HFFc6 (cell line): ENCODE measurements at places on chromosomes 5 and 9.
A peak's percentile ranks its signal among the peaks of the same experiment; 100 is the strongest.

DNA sequence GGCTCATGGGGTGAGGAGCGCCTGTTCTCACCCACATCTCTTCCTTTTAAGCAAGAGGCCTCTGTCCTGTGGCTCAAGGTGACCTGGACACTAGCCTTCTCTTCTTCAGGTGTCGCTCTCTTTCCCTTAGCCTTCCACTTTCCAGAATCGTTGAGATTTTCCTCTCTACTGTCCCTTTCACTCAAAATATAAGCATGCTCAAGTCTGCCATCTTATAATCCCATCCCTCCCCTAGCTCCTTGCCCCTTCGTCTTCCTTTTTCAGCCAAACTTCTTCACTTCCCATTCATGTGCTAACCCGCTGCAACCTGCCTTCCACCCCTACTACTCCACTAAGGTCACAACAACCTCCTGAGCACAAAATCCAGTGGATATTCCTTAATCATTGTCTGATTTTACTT is 13.1 kb downstream of the PTGR1 start:
- DNase-seq: no peak

- DNase-seq: no peak
Measured at GRCh38 chr5:167128581-167128980, 1162.9 kb upstream of the WWC1 start.

DNA sequence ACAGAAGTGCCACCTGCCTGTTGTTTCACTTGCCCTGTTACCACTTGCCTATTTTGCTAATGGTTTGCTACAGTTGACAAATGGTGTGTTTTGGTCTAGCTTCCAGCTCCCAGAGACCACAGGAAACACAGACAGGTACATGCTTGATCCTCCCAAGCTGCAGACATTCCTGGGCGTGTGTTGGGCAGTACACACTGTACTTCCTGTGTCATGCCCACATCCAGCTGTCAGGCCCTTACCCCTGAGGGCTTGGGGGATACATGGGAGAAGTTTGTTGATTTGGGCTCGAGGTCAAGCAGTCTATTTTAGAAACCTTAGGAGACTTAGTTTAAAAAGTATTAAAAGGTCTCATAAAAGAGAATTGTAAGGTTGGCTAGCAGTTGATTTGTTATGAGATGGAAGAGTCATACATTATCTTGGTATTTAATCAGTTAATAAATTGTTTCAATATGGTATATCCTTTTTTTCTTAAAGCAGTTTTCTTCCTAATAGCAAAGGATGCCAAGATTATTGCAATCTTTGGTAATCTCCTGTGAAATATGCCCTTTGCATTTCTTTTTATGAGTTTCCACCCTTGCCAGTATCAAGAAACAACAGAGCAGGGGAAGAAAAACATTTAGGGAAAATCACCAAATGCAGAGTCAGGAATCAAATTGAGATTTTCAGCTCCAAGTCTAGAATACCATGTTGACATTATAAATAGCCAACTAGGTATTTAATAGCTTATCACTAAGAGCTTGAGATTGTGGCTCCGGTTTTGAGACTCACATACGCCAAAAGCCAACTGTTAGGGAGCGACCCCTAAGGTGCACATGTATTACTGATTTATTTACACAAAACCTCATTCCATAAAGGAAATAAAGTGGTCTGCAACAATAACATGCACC is 52.3 kb upstream of the CD180 start:
- peak; percentile 45 for DNase-seq

DNA sequence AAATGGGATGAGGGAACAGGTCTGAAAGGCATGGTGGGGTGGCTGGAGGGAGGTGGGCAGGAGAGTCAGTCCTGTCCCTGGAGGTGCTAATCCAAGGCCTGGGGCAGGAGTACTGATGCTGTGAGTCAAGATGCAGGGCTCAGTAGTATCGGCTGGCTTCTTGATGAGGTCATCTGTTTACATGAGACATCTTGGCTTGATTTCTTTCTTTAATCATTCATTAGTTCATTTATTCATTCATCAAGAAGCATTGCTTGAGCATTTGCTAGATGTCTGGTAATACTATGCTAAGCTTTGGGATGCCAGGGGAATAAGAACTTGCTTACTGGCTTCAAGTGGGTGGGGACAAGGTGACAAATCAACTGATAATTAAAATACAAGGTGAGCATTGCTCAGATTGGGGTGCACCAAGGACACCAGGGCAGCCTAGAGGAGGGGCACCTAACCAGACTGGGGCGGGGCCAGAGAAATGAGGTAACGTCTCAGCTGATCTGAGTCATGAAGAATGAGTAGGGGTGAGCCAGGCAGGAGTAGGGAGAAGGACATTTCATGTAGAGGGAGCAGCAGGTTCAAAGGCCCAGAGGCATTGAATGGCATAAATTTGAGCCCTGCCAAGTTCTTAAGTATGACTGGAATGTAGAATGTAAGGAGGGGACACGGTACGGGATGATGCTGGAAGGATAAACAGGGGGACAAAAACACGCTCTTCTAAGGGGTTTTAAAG is 88.8 kb downstream of the EGFLAM start:
- no peak for DNase-seq

DNA sequence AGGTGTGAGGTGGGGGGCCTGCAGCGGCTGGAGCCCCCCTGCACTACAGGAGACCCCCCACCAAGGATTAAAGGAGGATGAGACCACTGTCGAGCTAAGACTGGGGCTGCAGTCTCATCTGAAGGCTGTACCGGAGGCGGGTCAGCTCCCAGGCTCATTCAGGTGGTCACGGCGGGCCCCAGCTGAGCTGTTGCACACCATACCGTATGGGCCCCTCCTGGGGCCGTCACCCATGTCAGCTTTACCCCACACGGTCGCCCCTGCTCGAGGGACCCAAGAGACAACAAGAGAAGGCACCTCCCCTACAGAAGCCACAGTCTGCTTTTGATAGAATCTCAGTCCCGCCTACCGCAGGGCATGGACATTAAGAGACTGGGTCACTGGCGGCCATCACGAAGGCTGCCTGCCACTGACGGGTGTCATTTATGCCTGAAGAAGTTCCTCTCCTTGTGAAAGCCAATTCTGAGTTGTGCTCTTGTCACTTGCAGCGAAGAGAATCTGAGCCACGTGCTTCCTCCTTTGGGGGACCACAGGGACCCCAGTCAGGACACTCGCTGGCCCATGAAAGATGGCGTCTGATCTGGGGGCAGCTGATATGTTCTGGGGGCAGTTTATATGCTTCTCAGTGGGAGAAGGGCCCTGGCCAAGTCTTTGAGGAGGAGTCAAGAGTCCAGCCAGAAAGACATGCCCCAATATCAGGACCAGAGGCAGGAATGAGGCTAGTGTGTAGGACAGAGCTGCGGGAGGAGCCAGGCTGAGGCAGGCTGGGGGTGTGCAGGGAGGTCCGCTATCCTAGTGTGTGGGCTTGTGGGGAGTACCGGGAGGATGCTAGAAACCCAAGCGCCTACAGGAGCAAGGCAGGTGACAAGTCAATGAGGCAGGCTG is 102.4 kb downstream of the ZNF354C start:
- DNase-seq: no peak

DNA sequence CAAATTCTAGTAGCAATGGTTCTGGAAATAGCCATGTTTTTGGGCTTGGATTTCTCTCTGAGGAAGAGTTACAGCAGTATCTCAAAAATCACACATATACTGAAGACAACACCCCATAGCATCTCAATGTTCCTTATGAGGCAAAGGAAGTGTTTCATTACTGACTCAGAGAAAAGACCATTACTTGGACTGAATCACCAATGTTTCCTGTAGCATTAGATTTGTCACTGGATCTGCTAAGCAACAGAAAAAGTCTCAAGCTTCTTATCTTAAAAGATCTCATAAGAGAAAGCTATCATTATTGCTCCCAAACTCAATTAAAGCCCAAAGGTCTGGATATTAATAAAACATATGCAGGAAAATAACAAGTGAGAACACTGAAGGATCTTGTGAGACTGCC is 272.4 kb downstream of the ADAMTS6 start:
- DNase-seq: peak; percentile 94

GRCh38 chr5:59483971-59484472 is 409.5 kb downstream of the PDE4D start:
- DNase-seq: no peak
